Memory B cell (primary cell): ENCODE measurements at places on chromosomes 16 and 17.

DNA sequence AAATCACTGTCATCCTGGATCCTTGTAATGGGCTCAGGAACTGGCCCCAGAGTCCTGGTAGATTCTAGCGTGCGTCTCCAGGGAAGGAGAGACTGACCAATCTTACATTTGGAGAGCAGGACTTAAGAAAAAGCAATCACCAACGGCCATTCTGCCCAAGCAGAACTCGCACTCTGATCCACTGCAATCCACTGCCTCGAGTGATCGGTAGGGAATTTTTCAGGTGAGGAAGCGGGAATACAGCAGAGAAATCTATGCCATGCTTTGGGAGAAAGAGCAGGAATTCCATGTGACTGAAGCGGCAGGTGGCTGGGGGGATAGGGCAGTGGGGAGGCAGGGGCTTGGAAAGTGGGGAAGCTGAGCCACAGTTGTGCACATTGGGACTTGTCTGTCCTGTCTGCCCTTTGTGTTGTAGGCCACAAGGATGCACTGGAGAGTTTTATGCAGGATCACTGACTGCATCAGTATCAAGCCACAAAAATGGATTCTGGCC is 143.9 kb upstream of the HS3ST2 start:
- no peak overlapping the region for H3K27ac ChIP-seq
- H3K27me3 ChIP-seq, result no peaks in the 10 kb centered on the region
- no peaks in the 10 kb centered on the region for H3K4me1 ChIP-seq
- no peaks in the 10 kb centered on the region for H3K36me3 ChIP-seq
- DNase-seq, result no peak
- H3K4me3 ChIP-seq, result no peak overlapping the region

GRCh38 chr16:23734176-23734893 is 20.5 kb upstream of the CHP2 start:
- peaks cover 7% of the 10 kb centered on the region for H3K4me1 ChIP-seq
- H3K4me3 ChIP-seq, result no peak overlapping the region
- DNase-seq, result no peak

GRCh38 chr16:4052801-4053293 is 63.4 kb downstream of the ADCY9 start:
- no peak overlapping the region for H3K27ac ChIP-seq
- peaks cover 8% of the 10 kb centered on the region for H3K27me3 ChIP-seq
- peaks cover 2% of the 10 kb centered on the region for H3K4me1 ChIP-seq
- no peaks in the 10 kb centered on the region for H3K36me3 ChIP-seq
- no peak overlapping the region for H3K4me3 ChIP-seq
- no peak for DNase-seq

GRCh38 chr16:11034481-11034931 is 90.1 kb downstream of the CLEC16A start:
- peaks cover 8% of the 10 kb centered on the region for H3K4me1 ChIP-seq
- no peak overlapping the region for H3K27ac ChIP-seq
- DNase-seq, result no peak

GRCh38 chr17:49241040-49241439 is 10.5 kb upstream of the PHOSPHO1 start:
- H3K4me3 ChIP-seq, result no peak overlapping the region
- H3K36me3 ChIP-seq, result peaks cover 3% of the 10 kb centered on the region
- peaks cover 11% of the 10 kb centered on the region for H3K27me3 ChIP-seq

- peaks cover 22% of the 10 kb centered on the region for H3K27me3 ChIP-seq
- no peaks in the 10 kb centered on the region for H3K4me1 ChIP-seq
- no peak overlapping the region for H3K4me3 ChIP-seq
- H3K36me3 ChIP-seq, result no peaks in the 10 kb centered on the region
- no peak overlapping the region for H3K27ac ChIP-seq
- no peak for DNase-seq
These were observed 26.1 kb upstream of the JPH3 start for GRCh38 chr16:87576171-87576570.

GRCh38 chr16:79261481-79261940 is 339.0 kb downstream of the MAF start:
- H3K4me1 ChIP-seq, result no peaks in the 10 kb centered on the region
- H3K27ac ChIP-seq, result no peak overlapping the region
- peaks cover 15% of the 10 kb centered on the region for H3K27me3 ChIP-seq
- no peak overlapping the region for H3K4me3 ChIP-seq

DNA sequence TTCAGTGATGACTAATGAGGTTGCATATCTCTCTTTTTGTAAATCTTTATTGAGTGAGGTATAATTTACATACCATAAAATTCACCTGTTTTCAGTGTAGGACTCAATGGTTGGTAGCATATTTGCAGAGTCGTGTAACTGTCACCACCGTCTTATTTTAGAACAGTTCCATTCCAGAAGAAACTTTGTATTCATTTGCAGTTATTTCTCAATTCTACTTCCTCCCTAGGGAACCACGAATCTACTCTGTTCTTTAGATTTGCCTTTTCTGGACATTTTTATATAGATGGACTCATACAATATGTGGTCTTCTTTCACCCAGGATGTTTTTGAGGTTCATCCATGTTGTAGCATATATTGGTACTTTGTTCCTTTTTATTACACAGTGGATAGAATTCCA is 3.7 kb downstream of the FTO start:
- peaks cover 29% of the 10 kb centered on the region for H3K4me1 ChIP-seq
- DNase-seq, result no peak
- H3K27me3 ChIP-seq, result no peaks in the 10 kb centered on the region
- H3K36me3 ChIP-seq, result peaks cover 17% of the 10 kb centered on the region
- H3K27ac ChIP-seq, result no peak overlapping the region
- no peak overlapping the region for H3K4me3 ChIP-seq

DNA sequence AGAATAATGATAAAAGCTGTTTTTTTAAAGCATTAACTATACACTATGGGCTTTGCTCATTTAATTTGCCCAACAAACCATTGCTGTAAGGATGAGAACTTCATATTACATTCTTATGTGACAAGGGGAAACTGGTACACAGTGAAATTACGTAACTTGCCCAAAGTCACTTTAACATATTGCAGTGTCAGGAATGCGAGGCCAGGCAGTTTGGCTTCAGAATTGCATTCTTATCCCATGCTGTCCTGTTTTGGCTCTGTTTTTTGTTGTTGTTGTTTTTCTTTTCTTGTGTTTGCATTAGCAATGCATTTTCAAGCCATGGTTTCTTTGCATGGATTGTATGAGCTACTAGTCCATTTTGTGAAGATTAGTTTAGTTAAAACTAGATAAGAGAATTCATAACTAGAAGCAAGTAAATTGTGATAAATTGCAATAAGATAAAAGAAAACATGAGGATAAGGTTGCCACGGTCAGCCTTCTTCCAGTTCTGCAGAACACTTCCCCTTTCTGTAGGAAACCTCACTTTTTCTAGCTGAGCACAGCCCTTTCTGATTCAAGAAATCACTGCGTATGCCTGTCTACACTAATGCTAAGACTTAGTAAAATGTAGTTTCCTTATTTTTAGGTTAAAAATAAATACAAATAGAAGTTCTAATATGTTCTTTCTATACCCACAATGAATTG is 221.3 kb upstream of the KCNJ16 start:
- H3K36me3 ChIP-seq, result no peaks in the 10 kb centered on the region
- no peaks in the 10 kb centered on the region for H3K27me3 ChIP-seq
- DNase-seq, result no peak
- H3K4me1 ChIP-seq, result no peaks in the 10 kb centered on the region
- H3K4me3 ChIP-seq, result no peak overlapping the region

DNA sequence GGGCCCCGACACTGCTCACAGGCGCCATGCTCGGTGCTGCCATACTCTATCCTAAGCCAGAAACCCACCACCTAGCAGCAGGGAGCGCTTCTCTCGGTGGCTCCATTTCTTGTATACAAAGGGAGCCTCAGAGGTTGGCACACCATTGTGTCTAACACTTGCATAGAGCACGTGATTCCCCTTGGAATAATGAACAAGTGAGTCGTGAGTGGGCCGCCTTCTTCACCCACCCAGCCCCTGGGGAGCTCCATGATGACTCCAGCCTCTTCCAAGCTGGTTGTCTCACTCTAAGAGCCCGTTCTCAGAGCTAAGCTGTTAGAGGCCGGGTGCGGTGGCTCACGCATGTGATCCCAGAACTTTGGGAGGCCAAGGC is 82.3 kb upstream of the ZNF469 start:
- no peaks in the 10 kb centered on the region for H3K36me3 ChIP-seq
- peaks cover 15% of the 10 kb centered on the region for H3K27me3 ChIP-seq
- no peak for DNase-seq
- H3K4me3 ChIP-seq, result no peak overlapping the region
- H3K27ac ChIP-seq, result no peak overlapping the region

DNA sequence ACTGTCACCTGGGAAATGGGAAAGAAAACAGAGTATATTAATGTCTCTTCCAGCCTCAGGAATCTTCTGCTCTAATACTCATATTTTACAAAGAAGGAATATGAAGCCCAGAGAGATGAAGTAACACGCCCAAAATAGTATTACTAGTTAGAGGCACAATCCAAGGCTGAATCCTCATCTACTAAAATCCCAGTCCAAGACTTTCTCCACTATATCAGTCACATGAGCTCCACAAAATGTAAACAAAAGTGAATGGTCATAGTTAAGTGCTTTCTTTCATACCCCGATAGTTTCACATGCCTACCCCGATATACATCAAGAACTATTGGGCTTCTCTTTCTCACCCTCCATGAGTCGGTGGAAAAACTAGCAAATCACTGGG is 965 bp downstream of the INTS2 start:
- H3K27me3 ChIP-seq, result no peaks in the 10 kb centered on the region
- peaks cover 7% of the 10 kb centered on the region for H3K36me3 ChIP-seq
- DNase-seq, result no peak
- peak overlapping the region; percentile 91 for H3K27ac ChIP-seq

GRCh38 chr17:44604116-44604761 is 47.0 kb downstream of the FZD2 start:
- H3K27me3 ChIP-seq, result peaks cover 17% of the 10 kb centered on the region
- peaks cover 2% of the 10 kb centered on the region for H3K4me1 ChIP-seq
- H3K36me3 ChIP-seq, result peaks cover 1% of the 10 kb centered on the region
- no peak overlapping the region for H3K27ac ChIP-seq
- H3K4me3 ChIP-seq, result no peak overlapping the region

DNA sequence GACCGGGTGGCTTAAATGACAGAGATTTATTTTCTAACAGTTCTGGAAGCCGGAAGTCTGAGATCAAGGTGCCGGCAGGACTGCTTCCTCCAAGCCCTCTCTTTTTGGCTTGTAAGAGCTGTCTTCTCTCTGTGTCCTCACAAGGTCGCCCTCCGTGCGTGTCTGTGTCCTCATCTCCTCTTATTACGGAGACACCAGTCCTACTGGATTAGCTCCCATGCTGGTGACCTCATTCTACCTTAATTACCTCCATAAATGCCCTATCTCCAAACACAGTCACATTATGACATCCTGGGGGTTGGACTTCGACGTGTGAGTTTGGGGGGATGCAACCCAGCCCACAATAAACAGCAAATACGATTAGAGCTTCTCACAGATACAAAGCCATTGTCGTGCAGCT is 161.5 kb downstream of the FOXL1 start:
- no peaks in the 10 kb centered on the region for H3K36me3 ChIP-seq
- DNase-seq, result no peak
- H3K4me1 ChIP-seq, result peaks cover 5% of the 10 kb centered on the region
- no peak overlapping the region for H3K4me3 ChIP-seq
- H3K27me3 ChIP-seq, result peaks cover 20% of the 10 kb centered on the region

- H3K4me1 ChIP-seq, result no peaks in the 10 kb centered on the region
- H3K27ac ChIP-seq, result no peak overlapping the region
- H3K36me3 ChIP-seq, result peaks cover 3% of the 10 kb centered on the region
- H3K27me3 ChIP-seq, result peaks cover 16% of the 10 kb centered on the region
These were observed 30.0 kb downstream of the BCO1 start for GRCh38 chr16:81268509-81268908.
